Stimulated activated CD4-positive, alpha-beta T cell treated with anti-CD3 and anti-CD28 coated beads, Interleukin-2, amount 100 ng/mL, for 4 hours (primary cell): ENCODE measurements at places on chromosomes 1 and 21.

GRCh38 chr1:228475812-228476211 is 11.4 kb upstream of the RNF187 start:
- no peak for DNase-seq

GRCh38 chr1:112815376-112815775 is 100.2 kb upstream of the PPM1J start:
- no peak for DNase-seq

DNA sequence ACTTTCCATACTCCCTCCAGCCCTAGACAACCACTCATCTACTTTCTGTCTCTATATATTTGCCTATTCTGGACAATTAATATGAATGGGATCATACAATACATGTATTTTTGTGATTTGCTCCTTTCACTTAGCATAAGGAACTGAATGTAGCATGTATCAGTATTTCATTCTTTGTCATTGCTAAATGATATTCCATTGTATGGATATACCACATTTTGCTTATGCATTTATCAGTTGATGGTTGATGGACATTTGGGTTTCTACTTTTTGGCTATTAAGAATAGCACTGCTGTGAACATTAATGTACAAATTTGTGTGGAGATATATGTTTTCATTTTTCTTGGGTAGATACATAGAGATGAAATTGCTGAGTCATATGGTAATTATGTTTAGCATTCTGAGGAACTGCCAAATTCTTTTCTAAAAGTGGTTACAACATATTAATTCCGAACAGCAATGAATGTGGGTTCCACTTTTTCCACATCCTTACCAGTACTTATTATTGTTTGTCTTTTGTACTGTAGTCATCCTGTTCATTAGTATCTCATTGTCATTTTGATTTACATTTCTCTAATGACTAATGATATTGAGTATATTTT is 121.0 kb downstream of the LRRC40 start:
- no peak for DNase-seq

DNA sequence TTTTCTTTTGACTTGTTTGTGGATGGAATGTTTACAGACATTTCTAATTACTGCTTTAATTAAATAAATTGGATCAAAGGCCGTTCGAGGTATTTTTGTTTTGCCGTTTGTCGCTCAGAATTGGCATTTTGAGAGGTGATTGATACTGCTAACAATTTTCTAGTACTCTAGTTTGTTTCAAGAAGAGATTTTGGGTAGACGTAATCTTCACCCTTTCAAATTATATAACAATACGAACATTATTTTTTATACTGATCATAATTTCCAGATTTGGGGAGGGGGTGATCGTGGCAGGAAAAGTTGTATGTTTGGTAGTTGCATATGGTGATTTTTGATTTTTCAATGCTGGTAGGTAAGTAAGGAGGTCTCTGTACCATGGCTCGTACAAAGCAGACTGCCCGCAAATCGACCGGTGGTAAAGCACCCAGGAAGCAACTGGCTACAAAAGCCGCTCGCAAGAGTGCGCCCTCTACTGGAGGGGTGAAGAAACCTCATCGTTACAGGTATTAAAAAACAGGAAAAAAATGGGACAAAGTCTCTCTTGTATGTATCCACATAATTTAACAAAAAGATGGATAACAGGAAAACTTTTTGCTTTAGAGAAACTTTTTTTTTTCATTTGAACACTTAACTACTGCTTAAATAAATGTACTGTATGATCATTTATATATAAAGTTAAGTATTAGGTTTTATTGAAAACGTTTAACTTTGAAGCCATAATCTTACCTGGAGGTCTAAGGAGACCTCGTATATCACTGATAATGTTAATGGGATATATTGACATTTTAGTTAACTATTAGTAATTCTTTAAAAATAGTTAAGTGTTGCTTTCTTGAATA is 1.7 kb downstream of the H3-3A start:
- DNase-seq, result no peak

- no peak for DNase-seq
Measured at GRCh38 chr1:232662910-232663309, 33.0 kb upstream of the SIPA1L2 start.

DNA sequence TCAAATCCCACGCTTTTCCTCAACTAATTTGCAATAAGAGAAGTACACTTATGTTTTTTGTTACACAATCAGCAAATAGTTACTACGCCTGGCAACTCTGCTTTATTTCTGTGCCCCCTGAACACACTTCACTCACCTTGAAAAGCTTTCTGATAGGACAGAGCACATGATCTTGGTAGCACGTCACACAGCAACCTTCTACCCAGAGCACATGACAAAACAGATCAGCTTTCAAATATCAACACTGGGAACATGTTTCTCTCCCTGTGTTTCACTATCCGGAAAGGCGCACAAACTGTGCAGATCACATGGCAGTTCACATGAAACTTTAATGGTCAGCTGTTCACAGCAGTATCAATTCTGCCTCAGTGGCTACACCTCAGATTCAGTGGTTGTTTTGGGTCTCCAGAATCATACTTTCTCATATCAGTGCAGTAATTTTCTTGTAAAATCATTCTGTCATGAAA is 2.2 kb downstream of the SLC19A2 start:
- DNase-seq, result no peak

DNA sequence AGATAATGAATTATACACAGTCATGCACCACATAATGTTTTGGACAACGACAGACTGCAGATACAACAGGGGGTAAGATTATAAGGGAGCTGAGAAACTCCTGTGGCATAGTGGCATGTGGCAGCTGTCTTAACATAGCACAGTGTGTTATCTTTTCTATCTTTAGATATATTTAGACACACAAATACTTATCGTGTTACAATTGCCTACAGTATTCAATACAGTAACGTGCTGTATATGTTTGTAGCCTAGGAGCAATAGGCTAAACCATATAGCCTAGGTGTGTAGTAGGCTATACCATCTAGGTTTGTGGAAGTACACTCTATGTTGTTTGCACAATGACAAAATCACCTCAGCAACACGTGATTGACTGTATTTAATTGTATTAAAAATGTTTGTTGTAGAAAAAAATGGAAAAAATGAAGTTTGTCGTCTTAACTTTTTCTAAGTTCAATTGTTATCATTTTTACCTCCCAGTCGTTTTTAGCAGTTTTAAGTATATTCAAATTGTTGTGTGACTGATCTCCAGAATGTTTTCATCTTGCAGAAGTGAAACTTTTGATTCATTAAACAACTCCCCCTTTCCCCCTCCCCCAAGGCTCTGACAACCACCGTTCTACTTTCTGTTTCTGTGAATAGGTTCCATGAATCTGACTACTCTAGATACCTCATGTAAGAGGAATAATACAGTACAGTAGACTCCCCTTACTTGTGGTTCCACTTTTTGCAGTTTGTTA is 351.0 kb upstream of the B3GALT2 start:
- DNase-seq, result peak; percentile 68

DNA sequence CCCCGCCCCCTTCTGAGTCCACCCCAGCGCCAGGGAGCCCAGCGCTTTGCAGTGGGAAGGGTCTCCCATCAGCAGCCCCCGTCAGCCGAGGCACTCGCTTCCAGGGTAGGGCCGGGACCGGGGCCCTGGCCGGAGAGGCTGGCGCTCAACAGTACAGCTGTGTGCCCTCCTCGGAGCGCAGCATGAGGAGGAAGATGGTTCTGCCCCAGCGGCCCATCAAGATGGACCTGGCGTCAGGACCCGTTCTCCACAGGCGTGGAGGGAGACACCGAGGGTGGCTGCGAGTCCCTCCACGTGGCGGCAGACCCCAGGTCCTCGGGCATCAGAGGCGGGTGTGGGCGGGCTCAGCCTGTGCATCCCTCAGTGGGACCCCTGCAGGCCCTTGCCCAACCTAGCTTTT is 54.3 kb downstream of the MORN1 start:
- DNase-seq, result no peak

DNA sequence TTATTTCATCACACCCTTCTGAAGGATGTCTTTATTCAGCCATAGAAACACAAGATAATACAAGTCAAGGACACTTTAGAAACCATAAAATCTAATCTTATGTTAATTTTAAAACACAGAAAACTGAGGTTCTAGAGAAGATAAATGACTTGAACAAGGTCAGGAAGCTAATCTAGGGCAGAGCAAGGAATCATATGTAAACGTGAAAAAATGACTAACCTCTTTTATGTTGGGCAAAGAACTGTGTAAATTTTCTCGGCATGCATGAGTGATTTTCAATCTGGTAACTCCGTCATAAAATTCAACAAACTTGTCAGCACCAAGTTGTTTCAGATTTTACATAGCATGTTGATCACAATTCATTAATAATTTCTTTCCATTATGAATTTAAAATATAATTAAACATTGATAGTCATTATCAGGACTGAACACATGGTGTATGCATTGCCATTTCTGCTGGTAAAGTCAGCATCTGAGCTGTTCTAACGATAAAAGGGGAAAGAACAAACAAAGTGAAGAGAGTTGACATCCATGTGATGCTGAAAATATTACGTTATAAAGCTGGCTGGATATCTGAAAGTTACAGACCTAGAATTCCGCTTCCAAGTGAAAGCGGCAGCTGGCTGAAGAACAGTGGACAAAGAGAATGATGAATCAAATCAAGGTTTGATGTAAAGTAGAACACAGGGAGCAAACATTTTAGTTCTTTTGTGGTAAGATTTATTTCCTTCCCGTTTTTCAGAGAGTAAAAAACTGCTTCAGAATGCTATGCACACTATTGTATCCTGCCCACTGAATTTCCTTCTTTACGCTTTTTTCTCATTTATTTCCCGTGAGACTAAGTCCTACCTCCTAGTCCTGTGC is 1037.4 kb upstream of the TMPRSS15 start:
- no peak for DNase-seq

- DNase-seq, result no peak
Measured at GRCh38 chr1:107777664-107778047, 187.3 kb downstream of the VAV3 start.

GRCh38 chr1:81505831-81506230 is 294.9 kb upstream of the ADGRL2 start:
- DNase-seq, result no peak

- no peak for DNase-seq
Measured at GRCh38 chr1:85223334-85223733, 22.5 kb upstream of the SYDE2 start.

DNA sequence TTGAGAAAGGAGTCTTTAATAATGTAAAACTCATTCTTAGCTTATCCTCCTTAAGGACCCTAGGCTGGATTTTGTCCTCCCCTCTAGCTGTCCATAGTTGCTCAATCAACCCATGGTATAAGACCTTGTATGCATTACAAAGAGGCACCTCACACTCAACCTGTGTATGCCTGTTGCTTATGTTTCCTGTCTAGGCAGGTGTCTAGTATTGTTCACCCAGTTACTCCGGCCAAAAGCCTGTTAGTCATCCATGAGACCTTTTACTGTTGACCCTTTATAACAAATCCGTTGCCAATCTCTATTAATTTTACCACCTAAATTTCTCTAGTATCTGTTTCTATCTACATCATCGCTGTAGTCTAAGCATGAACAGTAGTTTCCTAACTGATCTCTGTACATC is 3.7 kb downstream of the LYPLAL1 start:
- no peak for DNase-seq

DNA sequence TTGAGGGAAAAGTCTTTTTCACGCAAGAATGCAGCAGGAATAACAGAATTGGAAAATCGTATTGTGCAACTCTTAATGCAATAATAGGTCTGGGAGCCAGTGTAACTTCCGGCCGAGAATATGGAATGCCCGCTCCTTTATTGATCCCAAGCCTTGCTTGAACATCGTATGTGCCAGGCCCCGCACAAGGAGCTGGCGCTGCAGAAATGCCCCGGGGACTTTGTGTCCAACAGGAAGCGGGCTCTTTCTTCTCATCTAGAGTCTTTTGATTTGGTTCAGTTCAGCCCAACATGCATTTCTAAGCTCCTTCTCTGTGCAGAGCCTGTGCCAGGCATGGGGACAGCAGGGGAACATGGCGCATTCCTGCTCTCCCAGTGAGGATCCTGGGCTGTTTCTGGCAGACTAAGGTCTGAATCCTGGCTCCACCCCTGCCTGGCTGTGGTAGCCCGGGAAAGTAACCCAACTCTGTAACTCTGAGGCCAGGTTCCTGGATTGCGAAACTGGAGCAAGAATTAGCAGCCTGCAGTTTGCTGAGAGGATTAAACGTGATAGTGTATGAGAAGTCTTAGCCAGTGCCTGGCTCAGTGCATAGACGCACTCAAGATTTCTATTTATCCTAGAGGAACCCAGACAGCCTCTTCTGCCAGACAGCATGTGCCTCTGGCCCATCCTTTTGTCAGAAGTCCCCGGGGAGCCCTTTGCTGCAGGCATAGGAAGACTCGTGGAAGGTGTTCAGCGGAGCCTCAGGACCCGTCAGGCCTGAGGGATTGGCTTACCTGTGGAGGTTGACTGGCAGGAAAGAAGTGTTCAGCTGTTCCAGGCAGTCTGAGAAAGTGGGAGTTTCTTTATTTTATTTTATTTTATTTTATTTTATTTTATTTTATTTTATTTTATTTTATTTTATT is 987 bp upstream of the CDCP2 start:
- DNase-seq, result no peak

GRCh38 chr1:150909585-150910180 is 16.5 kb upstream of the SETDB1 start:
- no peak for DNase-seq

DNA sequence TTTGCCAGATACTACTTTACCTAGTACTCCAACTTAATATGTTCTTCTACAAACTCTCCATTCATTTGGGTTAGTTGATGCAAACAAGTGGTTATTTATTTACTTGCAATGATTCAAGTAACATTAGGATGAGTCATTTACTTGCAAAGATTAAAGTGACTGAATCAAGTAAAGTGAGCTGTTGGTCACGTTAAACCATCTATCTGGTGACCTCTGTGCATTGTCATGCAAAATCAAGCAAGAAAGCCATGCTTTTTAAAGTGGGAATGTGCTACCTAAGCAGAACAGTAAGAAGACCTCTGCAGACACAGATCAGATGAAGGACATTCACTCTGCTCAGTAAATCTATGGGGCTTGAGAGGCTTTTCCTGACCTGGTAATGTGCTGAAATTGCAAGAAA is 254.7 kb downstream of the LRRIQ3 start:
- DNase-seq, result no peak

DNA sequence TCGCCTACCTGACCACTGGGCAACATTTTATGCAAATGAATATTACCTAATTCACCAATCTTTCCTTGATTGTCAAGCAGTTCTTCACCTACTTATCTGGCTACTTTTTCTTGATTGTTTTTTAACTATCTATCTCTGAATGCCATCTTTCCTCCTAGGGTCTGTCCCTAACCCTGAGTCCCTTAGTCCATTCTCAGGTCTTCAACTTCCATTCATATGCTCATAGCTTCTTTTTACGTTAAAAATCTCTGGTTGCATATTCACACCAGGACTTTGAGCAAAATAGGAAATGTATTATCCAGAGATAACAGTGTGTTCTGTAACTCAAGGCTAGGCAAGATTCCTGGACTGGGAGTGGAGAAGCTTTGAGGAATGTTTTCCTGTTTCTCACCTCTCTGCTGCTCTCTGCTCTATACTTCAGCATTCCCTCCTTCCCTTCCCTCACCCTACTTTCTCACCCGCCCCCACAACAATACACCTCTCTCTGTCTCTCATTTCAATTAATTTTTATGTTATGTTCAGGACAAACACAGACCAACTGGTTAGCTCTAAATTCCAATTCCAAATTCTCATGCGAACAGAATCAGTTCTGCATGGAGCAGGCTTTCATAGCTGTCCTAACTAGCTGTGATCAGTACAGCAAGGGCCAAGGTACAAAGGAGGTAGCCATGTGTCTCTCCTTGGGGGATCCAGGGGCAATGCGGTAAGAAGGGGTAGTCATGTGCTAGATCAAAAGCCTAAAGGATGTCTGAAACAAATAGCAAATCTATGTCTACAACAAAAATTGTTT is 278.4 kb downstream of the USH2A start:
- DNase-seq, result no peak

GRCh38 chr1:72623299-72623708 is 341.0 kb upstream of the NEGR1 start:
- DNase-seq, result no peak
